ENCODE measurements at places on chromosomes 11 and 22.
A peak's percentile ranks its signal among the peaks of the same experiment; 100 is the strongest.

DNA sequence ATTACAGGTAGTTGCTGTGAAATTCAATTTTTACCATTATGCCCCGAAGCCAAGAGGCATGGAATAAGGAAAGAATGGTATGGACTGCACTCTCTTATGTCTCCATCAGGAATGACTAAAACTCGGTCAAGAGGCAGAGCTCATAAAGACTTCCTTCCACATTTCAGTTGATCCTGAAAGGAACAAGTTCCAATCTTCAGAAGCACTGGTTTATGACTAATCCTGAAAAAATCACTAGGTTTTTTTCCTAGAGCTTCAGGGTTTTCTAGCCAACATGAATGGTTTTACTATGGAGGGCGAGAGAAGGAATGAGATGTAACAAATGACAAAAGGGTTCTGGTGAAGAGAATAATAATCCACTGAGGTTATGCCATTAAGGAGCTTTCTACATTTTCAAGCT is 832.2 kb downstream of the NTM start:
- DNase-seq = no peak

- no peak for DNase-seq
Observed at GRCh38 chr22:46297151-46297812, 612 bp downstream of the GTSE1 start.

- DNase-seq = no peak
Observed at GRCh38 chr11:40722179-40722795, 737.2 kb downstream of the LRRC4C start.

GRCh38 chr22:38247713-38248112 is 25.1 kb downstream of the TMEM184B start:
- DNase-seq = no peak

DNA sequence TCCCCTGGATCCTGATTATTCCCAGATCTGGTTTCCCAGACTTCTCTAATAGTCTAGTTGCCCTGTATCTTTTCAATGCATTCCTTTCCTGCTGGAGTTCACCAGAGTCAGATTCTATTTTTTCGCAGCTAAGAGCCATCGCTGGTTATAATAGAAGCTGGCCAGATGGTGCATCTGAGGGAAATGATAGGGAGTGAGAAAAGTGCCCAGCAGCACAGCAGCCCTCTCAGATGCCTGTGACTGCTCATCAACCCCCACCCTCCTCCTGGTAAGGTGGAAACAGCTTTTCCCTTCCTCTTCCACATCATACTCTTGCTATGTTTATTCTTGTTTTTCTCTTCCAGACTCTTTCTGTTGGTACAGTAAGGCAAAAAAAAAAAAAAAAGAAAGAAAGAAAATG is 12.8 kb downstream of the OR8A1 start:
- no peak for DNase-seq

GRCh38 chr11:12717851-12718291 is 43.6 kb downstream of the TEAD1 start:
- peak; percentile 15 for DNase-seq

- DNase-seq = no peak
Observed at GRCh38 chr22:20590477-20591294, 83.3 kb downstream of the MED15 start.

- no peak for DNase-seq
Observed at GRCh38 chr11:57356268-57356667, 18.1 kb downstream of the P2RX3 start.

GRCh38 chr22:23085785-23086184 is 15.5 kb downstream of the GNAZ start:
- DNase-seq = no peak

- DNase-seq = no peak
Observed at GRCh38 chr11:105236664-105237063, 97.1 kb upstream of the CARD18 start.

All from stimulated activated CD8-positive, alpha-beta memory T cell treated with anti-CD3 and anti-CD28 coated beads, Interleukin-15, amount 100 ng/mL, for 48 hours (primary cell).